ENCODE measurements at places on chromosomes 1 and 21. TPM values are rescaled to one million over a fixed set of nuclear protein-coding genes. Genes with fewer than 3 reads are reported as not detected.

The DONSON gene
- 106 TPM for total RNA-seq

The RNASEL gene
- total RNA-seq: 7.6 TPM

The PDE4B gene
- total RNA-seq: 2.8 TPM

The LRRN2 gene
- total RNA-seq: 0.02 TPM

- no peak for DNase-seq
These were observed 4.6 kb downstream of the DR1 start for GRCh38 chr1:93350322-93350721.

DNA sequence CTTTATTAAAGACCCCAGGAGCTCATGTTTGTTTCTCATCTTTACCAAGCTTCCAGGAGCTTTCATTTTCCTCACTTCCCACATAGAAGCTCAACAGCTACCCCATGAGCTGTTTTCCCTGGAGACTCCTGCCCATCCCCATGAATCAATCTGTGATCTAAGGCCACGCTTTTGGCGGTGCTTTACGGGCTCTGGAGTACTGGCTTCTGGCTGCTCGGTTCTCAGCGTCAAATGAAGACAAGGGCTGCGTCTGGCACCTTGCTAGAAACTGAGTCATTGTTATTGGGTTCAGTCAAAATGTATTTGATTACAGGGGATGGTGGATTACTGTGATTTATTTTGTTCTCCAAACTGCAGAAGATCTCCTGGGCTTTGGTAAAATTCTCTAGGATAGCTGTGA is 39.9 kb downstream of the ACP6 start:
- no peak for DNase-seq

- no peak for DNase-seq
These were observed 1969.1 kb downstream of the MRPL39 start for GRCh38 chr21:23638131-23638695.

- DNase-seq: no peak
These were observed 38.7 kb upstream of the EFHD2 start for GRCh38 chr1:15370781-15371520.

DNA sequence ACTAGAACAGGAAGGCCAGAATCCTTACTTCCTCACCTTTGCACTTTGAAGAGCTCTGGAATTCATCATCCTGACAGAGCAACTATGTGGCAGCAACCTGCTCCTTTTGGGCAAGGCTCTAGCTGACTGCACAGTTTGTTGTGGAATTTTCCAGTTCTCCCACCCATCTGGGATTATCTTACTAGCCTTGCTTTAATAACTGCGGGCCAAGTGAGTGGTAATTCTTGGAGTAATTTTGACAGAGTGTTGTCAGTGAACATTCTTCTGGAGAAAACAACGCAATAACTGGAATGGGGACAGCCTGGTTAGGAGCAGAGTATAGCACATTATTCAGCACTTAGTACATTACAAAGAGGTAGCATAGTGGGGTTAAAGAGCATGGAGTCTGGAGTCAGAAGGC is 75.3 kb downstream of the NTMT2 start:
- peak; percentile 32 for DNase-seq

DNA sequence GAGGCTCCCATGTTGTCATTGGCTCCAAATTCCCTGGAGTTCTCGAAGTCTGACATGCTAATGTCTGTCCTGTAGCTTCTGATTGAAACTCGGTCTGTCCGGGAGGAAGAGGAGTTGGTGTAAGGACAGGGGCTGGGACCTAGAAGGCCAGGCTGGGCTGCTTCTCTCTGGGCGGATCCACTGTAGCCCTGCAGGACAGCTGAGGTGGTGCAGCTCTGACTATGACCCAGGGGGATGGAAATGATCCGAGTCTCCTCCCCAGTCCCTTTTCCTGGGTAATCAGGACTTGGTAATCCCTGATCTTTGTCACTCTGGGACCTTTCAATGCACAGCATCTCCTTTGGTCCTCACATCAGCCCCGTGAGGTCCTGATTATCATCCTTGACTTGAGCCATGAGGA is 10.0 kb upstream of the FCMR start:
- DNase-seq: no peak

GRCh38 chr1:3183813-3184212 is 114.8 kb downstream of the PRDM16 start:
- no peak for DNase-seq

DNA sequence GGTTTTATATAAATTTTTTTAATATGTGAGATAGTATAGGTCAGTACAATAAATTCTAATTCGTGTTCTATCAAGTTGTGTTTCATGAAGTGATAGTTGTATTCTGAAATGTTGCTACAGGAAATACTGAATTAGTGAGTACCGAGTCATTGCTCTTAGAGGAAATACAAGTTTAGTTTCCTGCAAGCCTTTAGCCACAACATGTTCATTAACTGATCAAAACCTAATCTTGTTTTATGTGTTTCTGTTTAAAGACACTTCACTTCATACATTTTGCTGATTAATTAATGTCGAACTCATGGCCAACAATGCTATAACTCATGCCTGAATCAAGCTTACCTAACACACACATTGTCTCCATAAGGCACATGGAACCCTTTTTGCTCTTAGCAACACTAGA is 43.6 kb downstream of the LRRC7 start:
- DNase-seq: peak; percentile 12

- DNase-seq: peak; percentile 70
These were observed 53.8 kb upstream of the HPDL start for GRCh38 chr1:45272913-45273371.

GRCh38 chr1:53519421-53519820 is 60.2 kb downstream of the DMRTB1 start:
- peak; percentile 68 for DNase-seq

GRCh38 chr1:78950826-78951225 is 55.7 kb downstream of the ADGRL4 start:
- DNase-seq: peak; percentile 14

DNA sequence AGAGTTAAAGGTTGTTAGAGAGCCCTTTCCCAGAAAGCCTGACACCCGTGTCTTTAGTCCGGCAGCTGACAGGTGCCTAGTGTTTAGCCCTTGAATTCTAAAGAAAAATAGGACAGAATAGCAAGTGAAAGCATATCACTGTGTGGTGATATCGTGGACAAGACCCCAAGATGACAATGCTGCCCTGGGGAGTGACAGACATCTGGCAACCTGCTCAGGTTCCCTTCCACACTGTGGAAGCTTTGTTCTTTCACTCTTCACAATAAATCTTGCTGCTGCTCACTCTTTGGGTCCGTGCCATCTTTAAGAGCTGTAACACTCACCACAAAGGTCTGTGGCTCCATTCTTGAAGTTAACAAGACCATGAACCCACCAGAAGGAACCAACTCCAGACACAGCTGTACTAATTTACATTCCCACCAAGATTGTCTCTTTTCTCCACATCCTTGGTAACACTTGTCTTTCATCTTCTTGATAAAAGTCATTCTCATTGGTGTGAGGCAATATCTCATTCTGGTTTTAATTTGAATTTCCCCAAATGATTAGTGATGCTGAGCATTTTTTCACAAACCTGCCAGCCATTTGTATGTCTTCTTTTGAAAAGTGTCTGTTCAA is 107.6 kb upstream of the SGIP1 start:
- DNase-seq: peak; percentile 20

DNA sequence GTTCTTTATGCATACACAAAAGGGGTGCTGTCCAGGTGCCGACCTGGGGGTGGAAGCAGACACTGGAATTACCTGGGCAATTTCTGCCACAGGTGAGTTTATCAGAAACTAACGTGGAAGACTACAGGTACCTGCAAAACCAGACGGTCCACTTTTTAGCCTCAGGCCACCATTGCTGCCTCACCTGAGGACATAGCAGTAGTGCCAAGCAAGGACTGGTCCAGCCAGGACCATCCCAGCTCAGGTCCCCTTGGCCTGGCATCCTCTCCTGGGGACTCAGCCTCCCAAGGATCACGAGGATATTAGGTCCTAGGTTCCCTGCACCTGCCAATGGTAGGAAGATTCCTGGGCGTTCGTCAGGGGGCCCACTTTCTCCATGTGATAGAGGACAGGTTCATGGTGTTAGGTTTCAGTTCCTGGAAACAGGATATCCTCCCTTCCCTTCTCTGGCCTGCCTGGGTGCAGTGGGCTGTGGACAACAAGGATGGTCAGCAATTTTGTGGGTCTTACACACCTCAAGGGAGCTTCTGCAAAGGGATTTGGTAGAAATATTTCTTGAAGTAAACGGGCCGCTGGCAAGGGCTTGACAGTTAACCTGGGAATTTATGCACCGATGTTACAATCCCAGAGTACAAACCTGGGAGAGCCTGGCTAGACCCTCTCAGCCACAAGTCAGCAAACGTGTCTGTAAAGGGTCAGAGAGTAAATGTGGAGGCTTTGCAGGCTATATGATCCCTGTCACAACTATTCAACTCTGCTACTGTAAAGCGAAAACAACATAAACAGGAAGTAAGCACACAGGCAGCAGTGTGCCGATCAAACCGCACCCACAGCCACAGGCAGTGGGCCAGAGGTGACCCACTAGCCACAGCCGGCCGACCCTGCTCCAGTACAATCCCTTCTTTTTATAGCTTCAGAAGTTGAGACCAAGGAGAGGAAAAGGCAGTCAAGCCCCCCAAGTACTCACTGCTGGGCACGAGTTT is 71.4 kb upstream of the RAB4A start:
- DNase-seq: peak; percentile 23

- DNase-seq: no peak
These were observed 72.4 kb downstream of the ABCA4 start for GRCh38 chr1:94048413-94049164.

Data from M059J (cell line).